ENCODE measurements at places on chromosomes 1 and 21.

DNA sequence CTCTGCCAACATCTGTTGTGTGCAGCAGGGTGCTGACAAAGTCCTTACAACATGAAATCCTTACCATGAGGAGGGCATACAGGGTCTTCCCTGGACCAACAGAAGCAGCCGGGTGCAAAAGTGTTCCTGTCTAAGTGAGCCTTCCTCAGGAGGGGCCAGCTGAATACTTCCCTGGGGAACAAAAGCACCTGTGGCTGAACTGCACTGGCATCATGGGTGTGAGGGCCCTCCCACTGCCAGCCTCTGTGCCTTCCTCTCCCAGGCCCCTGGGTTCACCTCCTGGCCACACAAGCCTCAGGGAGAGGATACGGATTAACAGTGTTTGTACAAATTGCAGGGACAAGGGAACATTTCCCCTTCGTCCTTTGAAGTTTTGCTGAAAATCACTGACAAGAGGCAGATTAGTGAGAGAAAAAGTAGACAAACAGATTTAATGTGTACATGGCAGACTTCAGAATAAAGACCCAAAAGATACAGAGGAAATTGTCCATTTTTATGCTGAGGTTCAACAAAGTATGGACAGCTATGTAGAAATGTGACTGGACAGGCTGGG, 91.0 kb upstream of the PPM1J start:
- H3K27ac ChIP-seq, result no peak overlapping the region
- H3K4me1 ChIP-seq, result no peaks in the 10 kb centered on the region
- H3K27me3 ChIP-seq, result no peaks in the 10 kb centered on the region
- no peaks in the 10 kb centered on the region for H3K36me3 ChIP-seq
- no peak for DNase-seq
- H3K4me3 ChIP-seq, result no peak overlapping the region

DNA sequence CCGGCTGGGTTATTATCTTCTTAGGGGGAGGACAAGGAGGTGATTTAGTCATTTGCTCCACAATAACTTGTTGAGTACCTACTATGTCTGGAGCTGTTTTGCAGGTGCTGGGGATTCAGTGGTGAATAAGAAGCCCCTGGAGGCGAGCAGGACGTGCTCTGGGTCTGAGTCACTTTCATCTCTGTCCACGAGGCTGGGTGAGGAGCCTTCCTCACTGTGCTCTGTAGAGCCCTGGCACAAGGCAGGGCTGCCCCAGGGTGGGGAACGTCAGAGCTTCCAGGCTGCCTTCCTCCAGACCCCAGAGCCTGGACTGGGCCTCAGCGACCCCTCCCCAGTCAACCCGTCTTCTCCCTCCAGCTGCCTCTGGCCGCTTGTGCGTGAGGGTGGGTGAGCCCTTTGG, 2.5 kb upstream of the PADI6 start:
- no peak overlapping the region for H3K4me3 ChIP-seq
- no peak for DNase-seq
- H3K4me1 ChIP-seq, result no peaks in the 10 kb centered on the region
- no peaks in the 10 kb centered on the region for H3K36me3 ChIP-seq
- peaks cover 6% of the 10 kb centered on the region for H3K27me3 ChIP-seq

DNA sequence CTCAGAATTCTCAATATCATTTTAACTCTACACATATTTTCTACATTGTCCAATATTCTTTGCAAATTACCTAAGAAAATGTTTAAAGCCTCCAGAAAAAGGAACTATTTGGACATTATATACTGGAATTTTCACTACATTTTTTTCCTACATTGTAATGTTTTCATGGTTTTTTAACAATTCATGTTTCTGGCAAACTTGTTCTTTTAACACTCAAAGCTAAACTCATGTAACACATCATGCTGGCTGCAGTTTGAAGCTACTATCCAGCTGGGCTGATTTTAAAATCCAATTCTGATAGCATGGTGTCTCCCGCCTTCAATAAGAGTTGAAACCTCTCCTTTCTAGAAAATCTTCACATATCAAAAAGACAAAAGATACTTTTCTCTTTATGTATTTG, 52.0 kb downstream of the TGFBR3 start:
- DNase-seq, result no peak
- H3K27me3 ChIP-seq, result no peaks in the 10 kb centered on the region
- peaks cover 10% of the 10 kb centered on the region for H3K4me1 ChIP-seq

DNA sequence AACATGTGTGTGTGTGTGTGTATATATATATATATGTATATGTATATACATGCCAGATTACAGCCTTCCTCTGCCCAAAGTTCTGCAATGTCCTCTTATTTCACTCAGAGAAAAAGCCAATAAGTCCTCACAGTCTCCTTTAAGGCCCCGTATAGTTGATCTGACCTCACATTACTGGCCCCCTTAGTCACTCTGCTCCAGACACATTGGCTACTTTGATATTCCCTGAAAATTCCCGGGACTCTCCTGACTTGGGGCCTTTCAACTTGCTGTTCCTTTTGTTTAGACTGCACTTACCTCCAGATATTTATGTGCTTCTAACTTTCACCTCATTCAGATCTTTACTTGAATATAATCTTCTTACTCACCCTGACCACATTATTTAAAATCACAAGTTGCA, 4.2 kb upstream of the BSDC1 start:
- no peaks in the 10 kb centered on the region for H3K27me3 ChIP-seq
- no peaks in the 10 kb centered on the region for H3K4me1 ChIP-seq
- H3K36me3 ChIP-seq, result no peaks in the 10 kb centered on the region
- no peak for DNase-seq
- H3K27ac ChIP-seq, result no peak overlapping the region

DNA sequence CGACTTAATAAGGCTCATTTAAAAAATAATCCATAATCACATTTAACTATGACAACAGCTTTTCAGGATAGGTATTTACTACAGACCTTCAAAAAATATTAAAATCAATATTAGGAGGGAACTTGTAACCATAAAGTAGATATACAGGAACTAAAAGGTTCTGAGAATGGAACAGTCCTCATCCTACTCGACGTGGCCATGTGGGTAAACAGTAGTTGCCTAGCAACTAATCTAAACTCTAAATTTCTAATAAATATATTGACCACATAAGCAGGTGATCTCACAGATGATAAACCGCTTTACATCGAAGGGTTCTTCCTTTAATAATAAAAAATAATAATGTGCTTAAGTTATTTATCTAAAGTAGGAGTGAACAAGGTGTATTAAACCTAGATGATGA, 7.9 kb downstream of the AKT3 start:
- DNase-seq, result no peak
- H3K27ac ChIP-seq, result peak overlapping the region; percentile 72
- no peaks in the 10 kb centered on the region for H3K4me1 ChIP-seq
- H3K36me3 ChIP-seq, result no peaks in the 10 kb centered on the region

DNA sequence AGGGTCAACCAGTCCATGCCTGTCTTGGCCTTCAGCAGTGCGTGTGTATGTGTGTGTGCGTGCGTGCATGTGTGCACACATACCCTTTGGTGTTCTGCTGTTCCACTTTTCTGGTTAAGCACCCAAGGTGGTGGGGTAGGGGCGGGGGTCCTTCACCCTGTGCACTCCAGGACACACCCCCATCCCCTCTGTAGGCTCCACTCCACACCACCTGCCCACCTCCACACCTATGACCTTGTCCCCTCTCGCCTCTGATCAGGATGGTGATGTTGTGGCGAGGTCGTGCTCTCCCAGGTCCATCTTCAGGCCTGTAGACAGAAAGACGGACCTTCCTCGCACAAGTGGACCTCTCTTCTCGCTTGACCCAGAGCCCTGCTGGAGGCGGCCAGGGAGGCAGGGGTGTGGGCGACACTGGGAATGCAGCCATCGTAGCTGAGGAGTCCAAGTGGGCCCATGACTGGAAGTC, 44.6 kb downstream of the WDR4 start:
- H3K4me1 ChIP-seq, result no peaks in the 10 kb centered on the region
- no peak for DNase-seq
- H3K4me3 ChIP-seq, result no peak overlapping the region
- H3K27me3 ChIP-seq, result peaks cover 12% of the 10 kb centered on the region
- no peak overlapping the region for H3K27ac ChIP-seq
- no peaks in the 10 kb centered on the region for H3K36me3 ChIP-seq

GRCh38 chr1:63950023-63950422, 176.2 kb downstream of the ROR1 start:
- no peaks in the 10 kb centered on the region for H3K36me3 ChIP-seq
- H3K27me3 ChIP-seq, result no peaks in the 10 kb centered on the region
- H3K4me3 ChIP-seq, result peak overlapping the region; percentile 6
- peak; percentile 22 for DNase-seq
- H3K4me1 ChIP-seq, result no peaks in the 10 kb centered on the region

DNA sequence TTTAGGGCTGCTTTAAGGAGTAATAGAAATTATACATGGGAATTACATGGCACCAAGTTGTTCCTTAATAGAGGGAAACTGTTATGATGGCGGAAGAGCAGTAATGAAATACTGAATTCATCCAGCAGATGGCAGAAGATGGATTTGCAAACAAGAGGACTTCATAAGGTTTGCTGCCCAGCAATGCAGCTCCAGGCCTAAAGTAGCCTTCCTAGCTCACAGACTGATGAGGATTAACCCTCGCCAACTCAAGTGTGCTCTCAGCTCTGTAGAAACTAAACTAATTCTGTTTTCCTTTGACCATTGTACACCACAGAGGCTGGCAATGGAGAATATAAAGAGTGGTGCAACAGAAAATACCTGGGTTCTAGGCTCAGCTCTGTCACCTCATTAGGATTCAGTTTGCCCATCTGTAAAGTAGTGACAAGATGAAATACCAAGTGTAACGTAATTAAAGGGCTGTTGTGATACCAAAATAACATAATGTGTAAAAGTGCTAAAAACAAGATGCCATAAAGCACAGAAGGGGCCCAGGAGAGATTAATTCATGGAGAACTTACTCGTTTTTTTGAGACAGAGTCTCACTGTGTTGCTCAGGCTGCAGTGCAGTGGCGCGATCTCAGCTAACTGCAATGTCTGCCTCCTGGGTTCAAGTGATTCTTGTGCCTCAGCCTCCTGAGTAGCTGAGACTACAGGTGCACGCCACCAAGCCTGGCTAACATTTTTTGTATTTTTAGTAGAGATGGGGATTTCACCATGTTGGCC, 102.4 kb upstream of the SERBP1 start:
- no peaks in the 10 kb centered on the region for H3K27me3 ChIP-seq
- no peak overlapping the region for H3K4me3 ChIP-seq
- H3K4me1 ChIP-seq, result no peaks in the 10 kb centered on the region
- no peaks in the 10 kb centered on the region for H3K36me3 ChIP-seq

DNA sequence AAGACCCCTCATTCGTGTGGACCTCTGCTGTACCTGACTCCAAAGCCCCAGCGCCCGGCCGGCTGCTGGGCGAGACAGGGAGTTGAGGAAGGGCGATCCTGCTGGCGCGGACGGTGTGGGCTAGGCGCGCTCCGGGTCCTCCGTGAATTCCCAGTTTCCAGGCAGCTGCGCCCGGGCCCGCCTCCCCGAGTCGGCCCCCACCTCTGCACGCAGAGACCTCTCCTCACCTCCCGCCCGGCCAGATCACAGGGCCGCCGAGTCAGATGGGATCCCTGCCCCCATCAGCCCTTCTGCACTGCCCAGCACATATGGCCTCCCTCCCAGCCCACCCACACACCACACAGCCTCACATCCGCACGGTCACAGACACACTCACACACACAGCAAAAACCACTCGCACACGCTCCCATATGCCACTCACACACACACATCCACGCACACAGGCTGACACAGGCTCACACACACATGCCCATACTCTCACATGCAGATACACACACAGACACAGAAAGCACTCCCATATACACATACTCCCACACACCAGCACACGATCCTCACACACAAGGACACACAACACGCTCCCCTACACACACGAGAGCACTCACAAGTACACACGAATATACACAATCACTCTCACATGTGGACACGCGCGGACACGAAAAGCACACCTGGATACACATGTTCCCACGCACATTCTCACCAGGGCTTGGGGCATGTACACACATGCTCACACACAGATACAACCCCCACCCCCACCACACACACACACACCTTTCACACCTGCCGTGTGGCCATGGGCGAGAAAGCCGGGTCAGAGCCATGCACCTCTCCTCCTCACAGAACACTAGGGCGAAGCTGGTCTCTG, 7.2 kb upstream of the GUCA2B start:
- no peak for DNase-seq
- H3K4me3 ChIP-seq, result no peak overlapping the region
- no peaks in the 10 kb centered on the region for H3K4me1 ChIP-seq
- H3K27me3 ChIP-seq, result no peaks in the 10 kb centered on the region
- no peak overlapping the region for H3K27ac ChIP-seq

- no peaks in the 10 kb centered on the region for H3K27me3 ChIP-seq
- no peaks in the 10 kb centered on the region for H3K36me3 ChIP-seq
- H3K4me1 ChIP-seq, result no peaks in the 10 kb centered on the region
- DNase-seq, result no peak
- no peak overlapping the region for H3K27ac ChIP-seq
These were observed 3.1 kb downstream of the VPS26C start for GRCh38 chr21:37263827-37264600.

DNA sequence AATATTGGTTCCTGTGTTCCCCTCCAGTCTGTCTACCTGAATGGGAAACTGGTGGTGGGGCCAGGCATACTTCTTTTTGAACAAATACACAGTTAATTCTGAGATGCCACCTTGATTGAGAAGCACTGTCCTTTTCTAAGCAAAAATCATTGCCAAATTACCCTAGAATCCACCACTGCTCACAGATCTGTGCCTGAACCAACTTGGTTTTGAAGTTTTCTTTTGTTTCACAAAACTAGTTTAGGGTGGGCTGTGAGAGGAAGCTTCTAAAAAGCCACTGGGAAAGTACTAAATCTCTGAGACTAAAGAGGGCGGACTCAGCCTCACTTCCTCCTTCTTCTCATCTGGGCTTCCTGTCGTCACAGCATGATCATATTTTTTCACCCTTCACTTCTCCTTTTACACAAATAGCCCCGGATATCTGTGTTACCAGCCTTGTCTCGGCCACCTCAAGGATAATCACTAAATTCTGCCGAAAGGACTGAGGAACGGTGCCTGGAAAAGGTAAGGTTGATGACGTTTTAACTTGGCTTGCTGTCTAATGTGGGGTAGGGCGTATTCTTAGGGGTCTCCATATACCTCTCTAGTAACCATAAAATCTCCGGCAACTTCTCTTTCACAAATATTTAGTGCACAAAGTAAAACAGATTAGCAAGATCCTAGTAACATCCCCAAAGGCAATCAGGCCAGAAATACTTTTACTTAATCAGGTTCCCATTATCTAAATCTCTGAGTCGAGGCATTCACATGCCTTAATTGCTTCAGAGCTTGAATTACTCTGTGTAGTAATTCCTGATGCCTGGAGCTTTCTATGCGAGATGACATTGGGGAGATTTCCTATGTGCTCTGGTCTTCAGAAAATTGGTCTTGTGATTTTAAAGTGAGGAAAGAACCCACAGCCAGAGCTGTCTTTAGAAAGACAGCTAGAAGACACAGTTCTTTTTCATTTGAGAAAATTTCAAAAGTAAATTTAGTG, at the start of gene CD53:
TSS of gene CD53 (plus strand) at position 404 of the 976 bp plus-strand sequence. CDS start 18,261 bp downstream, outside the sequence.
- no peak for DNase-seq
- H3K36me3 ChIP-seq, result no peaks in the 10 kb centered on the region
- H3K4me3 ChIP-seq, result peak within 1 kb of the TSS; percentile 22
- H3K4me1 ChIP-seq, result no peaks in the 10 kb centered on the region

GRCh38 chr1:172867216-172867818, 183.4 kb downstream of the TNFSF18 start:
- no peak overlapping the region for H3K4me3 ChIP-seq
- no peaks in the 10 kb centered on the region for H3K27me3 ChIP-seq
- no peak for DNase-seq

- peak overlapping the region; percentile 2 for H3K27ac ChIP-seq
- peak; percentile 66 for DNase-seq
- no peak overlapping the region for H3K4me3 ChIP-seq
- H3K27me3 ChIP-seq, result no peaks in the 10 kb centered on the region
- H3K4me1 ChIP-seq, result no peaks in the 10 kb centered on the region
These were observed 21.8 kb downstream of the MIS18A start for GRCh38 chr21:32256873-32257620.

GRCh38 chr1:205492201-205492667, 12.2 kb upstream of the CDK18 start:
- no peak for DNase-seq
- no peak overlapping the region for H3K4me3 ChIP-seq
- no peaks in the 10 kb centered on the region for H3K27me3 ChIP-seq
- no peaks in the 10 kb centered on the region for H3K36me3 ChIP-seq
- peaks cover 5% of the 10 kb centered on the region for H3K4me1 ChIP-seq
